ENCODE measurements at places on chromosomes 1 and 21.

- no peak for DNase-seq
These were observed 273.1 kb upstream of the SNX7 start for GRCh38 chr1:98388441-98388840.

GRCh38 chr1:226608699-226609505 lies 60.3 kb downstream of the STUM start:
- peak; percentile 70 for DNase-seq

- no peak for DNase-seq
These were observed 287.9 kb downstream of the PLPP3 start for GRCh38 chr1:56291374-56291919.

GRCh38 chr1:13751458-13751871 lies 51.5 kb downstream of the PRDM2 start:
- no peak for DNase-seq

DNA sequence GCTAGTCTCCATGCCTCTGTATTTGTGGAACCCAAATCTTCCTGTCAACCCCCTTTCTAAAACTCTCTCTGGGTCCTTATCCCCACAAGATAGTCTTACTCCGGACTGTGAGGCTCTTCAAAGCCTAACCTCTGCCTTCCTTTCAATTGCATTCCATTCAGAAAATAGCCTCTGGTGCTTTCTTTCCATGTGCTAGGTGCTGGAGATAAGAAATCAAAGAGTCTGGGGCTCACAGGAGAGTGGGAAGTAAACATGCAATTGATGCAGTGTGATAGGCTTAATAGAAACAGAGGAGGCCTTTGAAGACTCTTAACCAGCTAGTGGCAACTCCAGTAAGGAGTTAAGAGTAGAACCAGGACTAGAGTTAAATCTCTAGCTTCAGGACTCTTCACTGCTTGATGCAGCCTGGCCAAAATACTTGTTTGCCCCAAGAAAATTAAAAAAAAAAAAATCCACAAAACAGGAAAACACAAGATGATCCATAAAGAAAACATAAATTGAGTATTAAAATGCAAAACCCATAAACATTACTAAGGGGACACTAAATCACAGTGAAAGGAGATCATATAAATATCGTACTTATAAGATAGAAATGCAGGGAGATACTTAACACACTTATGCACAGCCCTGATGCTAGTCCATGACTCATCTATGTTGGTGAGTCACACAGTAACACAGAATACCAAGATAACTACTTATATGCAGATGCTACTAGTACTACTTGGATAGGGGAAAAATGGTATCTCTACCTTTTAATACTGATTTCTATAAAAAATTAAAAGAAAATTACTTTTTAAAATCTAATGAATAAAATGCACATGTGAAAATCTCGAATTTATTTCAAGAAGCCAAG lies 341.5 kb downstream of the KCNH1 start:
- DNase-seq, result no peak

DNA sequence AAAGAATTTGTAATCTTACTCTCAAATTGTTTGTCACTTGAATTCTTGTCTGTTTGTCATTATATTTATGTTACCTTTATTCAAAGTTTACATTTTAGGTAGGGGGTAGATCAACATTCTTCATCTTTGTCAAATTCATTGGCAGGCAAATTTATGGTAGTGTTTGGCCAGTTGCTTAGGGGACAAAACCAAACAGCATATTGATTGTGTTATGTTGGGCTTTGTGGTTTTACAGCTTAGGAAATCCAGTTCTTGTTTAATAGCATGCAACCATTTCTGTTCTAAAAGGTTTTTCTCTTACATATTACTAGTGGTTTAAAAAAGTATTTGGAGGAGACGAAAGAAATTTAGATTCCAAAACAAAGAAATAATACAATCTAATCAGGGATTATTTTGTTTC lies 91.4 kb downstream of the HMCN1 start:
- DNase-seq, result no peak

GRCh38 chr1:192010406-192010805 lies 147.9 kb upstream of the RGS18 start:
- DNase-seq, result no peak

DNA sequence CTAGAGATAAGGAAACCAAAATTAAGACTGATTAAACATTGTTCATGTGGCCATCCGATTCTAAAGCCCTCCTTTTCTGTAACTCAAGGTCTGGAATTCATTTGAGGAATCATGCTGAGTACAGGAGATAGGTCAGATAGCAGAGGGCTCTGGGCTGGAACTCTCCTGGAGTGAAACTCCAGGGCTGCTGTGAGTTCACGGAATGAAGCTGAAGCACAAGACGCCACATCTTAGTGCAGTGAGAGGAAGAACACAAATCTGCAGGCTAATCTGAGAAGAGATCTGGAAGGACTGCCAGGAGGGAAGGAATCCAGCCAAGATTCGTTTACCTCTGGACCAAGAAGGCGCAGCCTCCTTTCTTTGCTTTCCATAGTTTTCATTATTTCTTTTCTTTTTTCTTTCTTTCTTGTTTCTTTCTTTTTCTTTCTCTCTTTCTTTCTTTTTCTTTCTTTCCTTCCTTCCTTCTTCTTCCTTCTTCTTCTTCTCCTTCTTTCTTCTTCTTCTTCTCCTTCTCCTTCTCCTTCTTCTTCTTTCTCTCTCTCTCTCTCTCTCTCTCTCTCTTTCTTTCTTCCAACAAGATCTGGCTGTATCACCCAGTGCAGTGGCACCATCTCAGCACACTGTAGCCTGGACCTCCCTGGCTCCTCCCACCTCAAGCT lies 74.8 kb upstream of the ATP1B1 start:
- DNase-seq, result no peak

- no peak for DNase-seq
These were observed 1.9 kb upstream of the HSPB7 start for GRCh38 chr1:16019644-16020277.

- DNase-seq, result no peak
These were observed 32.8 kb upstream of the DNASE2B start for GRCh38 chr1:84365225-84366221.

GRCh38 chr1:54372978-54373377 lies 33.2 kb downstream of the SSBP3 start:
- DNase-seq, result no peak

DNA sequence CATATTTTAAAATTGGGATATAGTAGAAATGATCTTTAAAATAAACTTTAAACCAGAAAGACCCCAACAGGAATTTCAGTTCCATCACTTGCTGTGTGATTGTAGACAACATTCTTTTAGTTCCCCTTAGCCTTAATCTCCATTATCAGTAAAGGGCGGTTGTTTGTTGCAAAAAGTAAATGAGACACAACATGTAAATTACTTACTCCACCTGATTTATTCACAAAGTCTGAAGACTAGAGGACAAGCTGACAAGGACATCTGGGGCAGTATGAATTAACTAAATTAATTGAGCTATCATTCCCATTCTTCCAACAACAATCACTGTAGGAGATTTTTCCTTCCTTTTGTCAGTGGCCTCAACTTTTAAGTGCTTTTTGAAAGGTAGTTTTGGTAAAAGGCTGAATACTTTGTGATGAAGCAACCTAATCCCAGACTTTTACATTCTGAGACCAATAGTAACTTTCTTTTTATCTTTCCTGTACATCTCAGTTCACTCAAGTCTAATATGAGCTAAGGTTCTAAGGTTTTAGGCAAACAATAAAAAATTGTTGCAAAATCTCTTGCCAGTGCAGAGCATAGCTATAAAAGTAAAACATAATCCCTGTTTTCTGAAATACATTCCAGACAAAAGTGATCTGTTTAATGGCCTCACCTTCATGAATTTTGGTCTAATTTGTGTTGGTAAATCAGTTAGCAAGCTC lies 6.2 kb downstream of the SLC19A2 start:
- no peak for DNase-seq

DNA sequence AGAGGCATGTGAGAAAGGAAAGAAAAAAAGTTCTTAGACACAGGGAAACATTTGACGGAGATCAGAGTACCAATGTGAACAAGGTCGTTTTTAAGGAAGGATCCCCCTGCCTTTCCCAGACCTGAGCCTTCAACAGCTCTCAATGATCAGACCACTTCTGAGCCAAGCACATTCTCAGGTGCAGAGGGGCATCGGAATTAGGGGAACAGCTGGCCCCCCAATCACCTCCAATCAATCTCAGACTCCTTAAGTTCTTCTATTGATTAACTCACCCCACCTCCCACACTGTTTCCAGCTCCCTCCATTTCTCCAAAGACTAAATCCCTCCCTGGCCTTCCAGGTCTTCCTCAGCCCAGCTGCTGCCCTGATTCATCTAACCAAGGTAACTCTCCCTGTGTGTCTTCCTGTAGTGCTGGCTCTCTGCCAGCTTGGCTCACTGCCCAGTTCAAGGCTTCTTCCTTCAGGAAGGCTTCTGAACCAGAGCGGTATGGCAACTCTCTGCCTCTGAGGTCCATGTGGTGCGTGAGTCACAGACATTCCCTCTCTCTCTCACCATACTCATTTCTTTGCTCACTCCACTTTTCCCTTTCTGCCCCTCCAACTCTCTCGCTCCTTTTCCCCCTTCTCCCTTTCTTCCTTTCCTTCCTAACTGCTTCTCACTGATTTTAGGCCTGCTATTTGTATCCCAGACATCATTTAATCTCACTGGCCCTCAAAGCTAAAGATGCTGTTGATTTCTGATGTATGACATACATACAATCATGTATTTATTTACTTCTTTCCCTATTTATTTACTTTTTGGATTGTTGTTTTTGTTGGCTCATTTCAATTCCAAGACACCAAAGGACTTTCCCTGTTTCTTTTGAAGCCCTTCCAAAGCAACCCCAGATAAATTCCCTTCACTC lies 18.1 kb downstream of the CFAP45 start:
- DNase-seq, result no peak

DNA sequence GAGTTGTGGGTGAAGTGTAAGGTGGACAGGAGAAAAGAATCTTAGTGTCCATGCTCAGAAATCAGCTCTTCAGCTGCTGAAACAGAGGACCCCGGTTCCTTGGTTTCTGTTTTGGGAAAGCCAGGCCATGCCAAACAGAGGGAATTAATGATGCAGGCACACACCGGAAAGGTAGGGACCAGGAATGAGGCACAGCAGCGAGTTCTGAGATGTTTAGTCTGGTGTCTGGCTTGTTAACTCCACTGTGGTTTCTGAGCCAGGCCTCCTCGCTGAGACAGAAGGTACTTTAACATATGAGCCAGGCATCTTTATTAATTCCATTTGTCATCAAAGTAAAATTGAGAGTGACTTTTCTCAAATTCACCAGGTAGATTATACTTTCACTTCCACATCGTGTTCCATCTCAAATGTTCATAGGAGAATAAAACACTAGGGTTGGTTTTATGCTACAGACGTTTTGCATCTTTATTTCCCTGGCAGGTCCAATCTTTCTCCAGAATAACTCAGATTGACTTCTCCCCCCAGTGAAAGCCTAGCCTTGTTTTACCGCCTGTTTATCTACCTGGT lies 23.5 kb downstream of the LRRC8D start:
- peak; percentile 30 for DNase-seq

- DNase-seq, result no peak
These were observed 371.7 kb upstream of the PTBP2 start for GRCh38 chr1:96349896-96350295.

GRCh38 chr1:185567440-185567839 lies 166.8 kb upstream of the HMCN1 start:
- DNase-seq, result no peak

DNA sequence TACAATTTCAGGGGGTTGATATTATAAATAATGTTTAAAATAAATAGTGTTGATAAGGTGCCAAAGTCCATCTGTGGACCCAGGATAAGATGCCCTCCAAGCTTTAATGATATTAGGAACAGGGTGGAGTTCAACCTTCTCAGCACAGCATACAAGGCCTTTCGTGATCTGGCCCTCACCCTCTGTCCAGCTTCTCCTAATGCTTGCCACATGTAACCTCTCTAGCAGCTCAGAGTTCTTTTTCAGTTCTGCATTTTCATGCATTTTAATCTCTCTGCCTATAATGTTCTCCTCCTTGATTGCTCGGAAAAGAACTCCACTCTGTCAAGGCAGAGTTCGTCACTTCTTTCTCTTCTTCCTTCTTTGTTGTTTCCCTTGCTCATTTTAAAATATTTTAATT lies 21.4 kb upstream of the SMAP2 start:
- DNase-seq, result no peak

DNA sequence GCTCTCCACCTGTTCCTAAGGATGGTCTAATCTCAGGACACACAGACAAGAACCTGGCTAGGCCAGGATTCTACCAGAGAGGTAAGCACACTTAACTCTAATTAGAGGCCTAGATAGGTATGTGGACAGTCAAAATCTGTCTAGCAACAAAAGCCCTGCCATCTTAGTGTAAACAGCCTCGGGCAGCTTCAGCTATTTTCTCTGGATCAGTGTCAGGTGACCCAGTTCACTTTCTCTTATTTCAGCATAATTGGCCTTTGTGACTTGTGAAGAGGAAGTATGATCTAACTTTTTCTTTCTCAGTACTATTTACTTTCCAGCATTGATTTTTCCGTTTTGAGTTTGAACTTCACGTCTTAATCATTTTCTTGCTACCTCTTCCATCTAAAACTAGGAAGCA lies 217.7 kb downstream of the CRB1 start:
- no peak for DNase-seq

GRCh38 chr1:211198880-211199279 lies 60.3 kb upstream of the RCOR3 start:
- DNase-seq, result no peak

DNA sequence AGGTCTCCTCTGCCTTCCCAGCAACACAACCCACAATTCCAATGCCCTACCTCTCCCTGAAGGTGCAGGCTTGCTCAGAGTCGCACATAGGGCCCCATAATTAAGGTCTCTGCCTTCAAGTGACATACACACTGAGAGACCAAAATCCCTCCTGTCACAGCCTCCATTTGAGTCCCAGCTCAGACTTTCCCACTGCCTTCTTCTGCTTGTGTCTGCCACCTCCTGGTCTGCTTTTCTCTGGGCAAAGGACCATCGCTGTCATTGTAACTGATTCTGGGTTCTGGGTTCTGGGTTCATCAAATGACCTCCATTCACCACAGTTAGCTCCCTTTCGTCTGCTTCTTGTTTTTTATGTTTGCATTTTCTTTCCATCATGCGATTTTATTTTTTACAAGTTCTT lies 119.2 kb upstream of the ATP1B1 start:
- no peak for DNase-seq

- peak; percentile 42 for DNase-seq
These were observed 4.2 kb downstream of the HHAT start for GRCh38 chr1:210332719-210333398.

GRCh38 chr1:69533343-69533742 lies 34.4 kb upstream of the LRRC7 start:
- no peak for DNase-seq

GRCh38 chr1:15358565-15359133 lies 51.0 kb upstream of the EFHD2 start:
- DNase-seq, result no peak

DNA sequence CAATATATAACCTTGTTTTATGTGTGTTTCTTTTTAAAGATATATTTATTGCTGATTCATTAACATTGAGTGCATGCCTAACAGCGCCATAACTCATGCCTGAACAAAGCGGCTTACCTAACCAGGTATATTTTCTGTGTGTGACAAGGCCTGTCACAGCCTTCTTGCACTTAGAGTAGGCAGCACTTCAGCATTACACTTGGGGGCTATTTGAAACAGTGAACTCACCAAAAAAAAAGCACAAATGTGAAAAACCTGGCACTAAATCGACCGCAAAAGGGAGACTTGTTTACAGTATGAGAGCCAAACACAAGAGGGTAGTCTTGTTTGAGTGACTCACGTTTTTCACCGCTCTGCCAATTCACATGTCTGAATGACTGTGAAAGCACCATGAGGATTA lies 111.7 kb downstream of the DISP1 start:
- no peak for DNase-seq

- DNase-seq, result no peak
These were observed 3.5 kb upstream of the ILDR2 start for GRCh38 chr1:166978821-166979220.

GRCh38 chr1:236861560-236862218 lies 66.6 kb downstream of the MTR start:
- DNase-seq, result no peak
